ENCODE measurements at places on chromosomes 16 and 17. TPM values are rescaled to one million over a fixed set of nuclear protein-coding genes. Genes with fewer than 3 reads are reported as not detected.
A peak's percentile ranks its signal among the peaks of the same experiment; 100 is the strongest.

OR1E2 gene
- not detected for total RNA-seq

HSD11B2 gene
- 0.23 TPM for total RNA-seq

NXN gene
- total RNA-seq: 123 TPM

AGRP gene
- total RNA-seq: not detected

COX6A2 gene
- not detected for total RNA-seq

TP53TG3F gene
- not detected for total RNA-seq

PRSS22 gene
- total RNA-seq: not detected

DNA sequence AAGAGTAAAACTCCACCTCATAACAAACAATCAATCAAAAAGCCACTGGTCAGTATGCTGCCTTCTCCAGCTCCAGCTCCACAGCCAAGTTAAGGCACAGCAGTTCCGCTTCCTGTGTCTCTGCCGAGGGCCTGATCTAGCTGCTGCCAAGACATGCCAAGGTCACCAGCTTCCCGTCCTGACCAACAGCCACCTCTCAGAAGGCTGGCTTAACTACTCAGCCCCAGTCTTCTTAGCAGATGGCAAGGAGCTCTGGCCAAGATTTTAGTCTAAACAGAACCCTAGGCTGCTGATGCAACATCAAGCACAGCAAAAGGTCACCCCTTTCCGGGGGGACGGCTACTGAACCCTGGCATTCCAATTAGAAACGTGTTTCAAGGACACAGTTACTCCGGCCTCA is 17.7 kb upstream of the MNT start:
- no peak for DNase-seq

DNA sequence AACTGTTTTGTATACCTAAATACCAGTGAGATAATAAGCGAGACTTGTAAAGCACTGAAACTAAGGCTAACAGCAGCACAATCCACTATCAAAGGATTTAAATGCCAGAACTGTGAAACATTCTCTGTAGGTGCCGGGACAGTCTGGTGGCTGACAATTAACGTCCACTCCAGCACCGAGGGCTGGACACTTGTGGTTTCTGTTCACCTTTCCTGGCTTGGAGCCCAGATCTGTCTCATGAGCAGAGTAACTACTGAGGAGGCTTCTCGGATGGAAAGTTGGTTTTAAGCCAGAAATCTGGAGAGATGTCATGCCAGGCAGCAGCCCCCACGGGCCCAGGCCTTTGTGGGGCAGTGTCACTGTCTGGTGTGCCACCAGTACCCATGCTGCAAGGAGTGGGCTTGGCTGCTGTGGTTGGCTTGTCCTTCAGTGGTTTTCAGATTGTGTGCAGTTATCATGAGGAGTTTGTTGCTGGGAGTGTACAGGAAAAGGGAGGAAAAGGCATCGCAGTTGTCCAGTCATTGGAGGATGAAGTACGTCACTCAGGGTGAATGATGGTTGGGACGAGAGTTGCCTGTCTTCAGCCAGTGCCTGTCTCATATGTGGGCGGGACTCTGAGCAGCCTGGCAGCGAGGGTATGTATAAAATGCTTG is 35.5 kb downstream of the UBN1 start:
- peak; percentile 63 for DNase-seq

DNA sequence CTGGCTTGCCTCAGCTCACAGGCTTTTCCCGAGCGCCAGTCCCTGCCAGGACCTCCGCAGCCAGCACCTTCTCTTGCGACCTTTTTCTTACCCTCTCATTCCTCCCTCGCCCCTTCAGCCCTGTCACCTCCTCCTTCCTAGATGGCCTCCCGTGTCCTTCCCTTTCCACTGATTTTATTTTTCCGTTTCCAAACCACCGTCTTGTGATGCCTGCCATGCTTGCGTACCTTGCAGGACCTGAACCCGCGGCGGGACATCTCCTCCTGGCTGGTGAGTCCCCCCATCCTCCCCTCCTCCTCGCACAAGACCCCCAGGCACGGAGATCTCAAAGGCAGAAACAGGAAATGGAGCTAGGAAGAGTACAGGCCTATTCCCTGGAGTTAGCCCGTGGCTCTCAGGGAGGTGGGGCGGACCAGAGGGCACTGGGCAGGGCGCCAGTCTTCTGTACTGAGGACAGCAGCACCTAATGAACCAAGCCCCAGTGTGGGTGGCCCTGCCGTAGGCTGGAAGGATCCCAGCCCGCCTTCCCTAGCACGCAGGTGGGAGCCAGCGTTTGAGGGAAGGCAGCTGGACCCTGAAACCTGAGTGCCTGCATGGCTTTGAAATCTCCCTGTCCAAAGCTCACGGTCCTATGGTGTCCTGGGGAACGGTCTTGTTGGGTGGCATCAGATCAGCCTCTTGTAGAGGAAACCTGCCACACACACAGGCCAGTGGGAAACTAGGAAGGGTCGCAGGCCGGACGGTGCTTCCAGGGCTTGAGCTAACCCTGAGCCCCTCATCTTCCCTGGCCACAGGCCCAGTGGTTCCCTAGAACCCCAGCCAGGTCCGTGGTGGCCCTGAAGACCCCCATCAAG is 612 bp downstream of the CISD3 start:
- DNase-seq: peak; percentile 53

DNA sequence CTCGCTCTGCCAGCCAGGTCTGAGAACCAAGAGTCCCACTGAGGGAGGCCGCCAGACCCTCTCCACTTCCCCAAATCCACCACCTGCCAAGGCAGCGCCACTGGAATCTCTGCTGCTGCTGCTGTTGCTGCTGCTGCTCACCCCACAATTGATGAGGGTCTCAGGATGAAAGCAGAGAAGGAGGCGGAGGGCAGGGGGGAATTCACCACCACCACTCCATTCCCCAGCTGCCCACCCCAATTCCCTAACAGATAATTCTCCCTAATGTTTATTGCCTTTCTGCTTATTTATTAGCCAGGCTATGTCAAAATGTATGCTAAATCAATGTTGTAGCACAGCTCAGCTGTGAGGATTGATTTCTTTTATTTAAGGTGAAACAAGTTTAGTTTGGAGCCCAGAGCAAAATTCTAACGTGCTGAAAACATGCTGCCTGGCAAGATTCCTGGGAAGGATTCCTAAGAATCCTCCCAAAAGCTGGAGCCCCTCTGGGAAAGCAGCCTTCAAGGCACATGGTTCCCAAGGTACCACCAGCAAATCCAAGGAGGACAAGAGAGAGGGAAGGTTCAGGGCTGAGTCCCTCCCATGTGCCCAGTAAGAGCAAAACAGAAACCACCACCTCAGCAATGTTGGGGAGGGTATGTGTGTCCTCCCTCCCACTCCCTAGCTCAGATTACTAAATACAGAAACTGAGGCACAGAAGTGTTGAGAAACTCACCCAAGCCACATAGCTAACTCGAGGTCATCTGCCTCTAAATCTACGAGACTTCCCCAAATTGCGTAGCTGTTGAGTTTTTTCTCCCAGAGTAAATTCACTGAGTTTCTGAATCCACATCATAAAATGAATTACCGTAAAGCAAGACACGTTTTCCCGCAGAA is 12.2 kb upstream of the CDH5 start:
- DNase-seq: no peak

- no peak for DNase-seq
Observed at GRCh38 chr16:87138316-87138715, 178.9 kb downstream of the C16orf95 start.

DNA sequence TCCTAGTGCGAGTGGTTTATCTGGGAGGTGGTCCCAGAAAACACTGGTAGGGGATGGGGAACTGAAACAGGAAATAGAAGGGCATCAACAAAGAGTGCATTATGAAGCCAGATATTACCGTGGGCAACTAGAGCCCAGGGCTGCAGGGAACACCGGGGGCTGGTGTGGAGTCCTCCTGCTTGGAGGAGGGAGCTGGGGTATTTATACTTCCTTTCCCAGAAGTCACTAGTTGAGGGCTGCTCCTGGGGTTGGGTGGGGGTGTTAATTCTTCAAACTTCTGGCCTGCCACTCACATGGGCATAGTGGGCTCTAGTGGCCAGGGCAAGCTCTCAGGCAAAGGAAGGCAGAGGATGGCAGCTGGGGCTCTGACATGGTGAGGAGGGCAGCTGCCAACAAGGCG is 14.7 kb downstream of the LAT start:
- DNase-seq: no peak

- peak; percentile 94 for DNase-seq
Observed at GRCh38 chr17:59329176-59330052, 2.0 kb upstream of the YPEL2 start.

- DNase-seq: peak; percentile 95
Observed at GRCh38 chr16:81723098-81723723, 55.9 kb upstream of the PLCG2 start.

- DNase-seq: no peak
Observed at GRCh38 chr16:3961449-3961849, 80.9 kb upstream of the CREBBP start.

DNA sequence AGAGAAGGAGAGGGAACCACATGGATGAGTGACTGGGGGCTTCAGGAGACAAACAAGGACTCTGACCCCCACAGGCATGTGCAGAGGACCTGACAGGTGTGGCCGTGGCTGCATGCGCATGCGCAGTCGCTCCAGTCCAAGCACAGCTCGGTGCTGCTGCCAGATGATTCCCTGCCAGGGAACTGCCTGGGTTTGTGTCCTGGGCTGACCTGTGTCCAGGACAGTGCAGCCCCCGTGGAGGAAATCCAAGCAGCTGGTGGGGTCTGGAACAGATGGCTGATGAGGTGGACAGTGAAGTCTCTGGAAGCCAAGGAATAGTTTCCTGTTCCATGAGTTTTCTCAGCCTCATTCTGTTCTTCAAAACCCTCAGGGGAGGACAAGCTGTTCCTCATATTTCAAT is 27.3 kb downstream of the LASP1 start:
- DNase-seq: peak; percentile 53

DNA sequence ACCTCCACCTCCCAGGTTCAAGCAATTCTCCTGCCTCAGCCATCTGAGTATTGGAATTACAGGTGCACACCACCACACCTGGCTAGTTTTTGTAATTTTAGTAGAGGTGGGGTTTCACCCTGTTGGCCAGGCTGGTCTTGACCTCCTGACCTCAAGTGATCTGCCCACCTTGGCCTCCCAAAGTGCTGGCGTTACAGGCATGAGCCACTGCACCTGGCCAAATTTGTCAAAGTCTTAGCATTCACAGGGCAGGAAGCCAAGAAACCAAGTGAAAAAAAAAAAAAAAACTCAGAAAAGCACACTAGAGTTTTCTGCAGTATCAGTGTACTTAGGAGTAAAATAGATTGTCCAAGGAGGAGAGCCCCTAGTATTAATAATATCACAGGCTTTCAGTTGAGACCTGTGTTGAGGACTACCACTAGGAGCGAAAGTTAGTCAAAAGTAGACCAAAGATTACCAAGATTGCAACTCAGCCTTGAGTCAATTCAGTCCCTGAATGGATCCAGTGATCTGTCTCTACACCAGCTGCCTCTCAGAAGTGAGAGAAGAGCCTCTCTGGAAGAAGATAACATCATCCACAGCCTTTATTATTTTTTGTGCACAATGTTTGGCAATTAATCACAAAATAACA is 159.7 kb downstream of the CEP112 start:
- DNase-seq: no peak

DNA sequence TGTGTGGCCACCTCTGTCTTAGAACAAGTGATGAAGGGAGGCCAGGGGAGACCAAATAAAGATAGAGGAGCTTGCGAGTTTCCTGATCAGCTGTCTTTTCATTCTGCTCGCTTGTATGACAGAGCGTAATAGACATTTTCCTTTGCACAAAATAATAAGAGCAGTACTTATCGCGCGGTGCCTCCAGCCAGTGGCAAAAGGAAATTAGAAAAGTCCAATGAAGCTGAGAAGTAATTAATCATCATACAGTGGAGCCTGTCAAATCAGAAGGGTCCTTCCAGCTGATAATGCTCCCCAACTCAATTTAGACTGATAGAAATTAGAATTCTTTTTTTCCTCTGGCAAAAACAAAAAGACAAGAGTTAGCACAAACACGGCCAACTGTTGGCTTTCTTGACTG is 307.0 kb upstream of the IRX5 start:
- DNase-seq: no peak

- DNase-seq: no peak
Observed at GRCh38 chr16:73485880-73486279, 438.0 kb upstream of the ZFHX3 start.

GRCh38 chr17:16377941-16378341 is 3.0 kb upstream of the UBB start:
- peak; percentile 15 for DNase-seq

DNA sequence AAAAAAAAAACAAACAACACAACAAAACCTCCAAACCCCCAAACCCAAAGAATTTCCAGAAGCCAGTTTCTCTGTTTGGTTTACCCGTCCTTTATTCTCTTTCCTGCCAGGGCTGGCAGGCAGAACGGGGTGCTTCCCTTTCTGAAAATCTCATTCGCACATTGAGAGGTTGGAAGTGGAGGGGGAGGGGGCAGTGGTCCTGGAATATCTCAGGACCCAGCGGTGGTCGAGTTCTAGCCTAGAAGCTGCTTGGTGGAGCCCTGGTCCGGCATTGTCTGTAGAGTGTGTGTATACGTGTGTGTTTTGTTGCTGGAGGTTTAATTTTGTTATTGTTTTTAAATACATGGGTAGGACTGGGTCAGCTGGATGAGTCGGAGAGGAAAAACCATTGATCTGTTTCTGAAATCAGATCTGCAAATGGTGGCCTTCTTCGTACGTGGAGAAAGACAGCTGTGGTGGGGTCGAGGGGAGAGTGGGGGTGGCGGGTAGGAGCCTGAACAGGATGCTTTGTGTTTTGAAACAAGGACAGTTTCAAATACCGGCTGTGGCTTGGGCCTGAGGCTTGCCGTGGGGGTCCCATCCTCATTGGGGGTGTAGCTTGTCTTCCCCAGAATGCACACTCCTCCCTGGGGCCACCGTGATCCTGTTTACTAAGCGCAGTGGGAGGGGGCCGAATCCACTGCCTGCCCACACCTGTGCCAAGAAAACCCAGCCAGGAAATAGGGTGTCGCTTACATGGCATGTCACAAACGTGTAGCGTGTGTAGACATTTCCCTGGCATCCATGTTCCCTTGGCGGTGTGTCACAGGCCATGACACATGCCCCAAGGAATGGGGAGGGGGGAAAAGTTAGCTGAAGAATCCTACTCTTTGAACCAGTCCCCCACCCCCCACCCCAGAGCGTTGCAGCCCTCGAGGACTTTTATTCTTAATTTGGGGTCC is 1.6 kb downstream of the CMIP start:
- peak; percentile 62 for DNase-seq

DNA sequence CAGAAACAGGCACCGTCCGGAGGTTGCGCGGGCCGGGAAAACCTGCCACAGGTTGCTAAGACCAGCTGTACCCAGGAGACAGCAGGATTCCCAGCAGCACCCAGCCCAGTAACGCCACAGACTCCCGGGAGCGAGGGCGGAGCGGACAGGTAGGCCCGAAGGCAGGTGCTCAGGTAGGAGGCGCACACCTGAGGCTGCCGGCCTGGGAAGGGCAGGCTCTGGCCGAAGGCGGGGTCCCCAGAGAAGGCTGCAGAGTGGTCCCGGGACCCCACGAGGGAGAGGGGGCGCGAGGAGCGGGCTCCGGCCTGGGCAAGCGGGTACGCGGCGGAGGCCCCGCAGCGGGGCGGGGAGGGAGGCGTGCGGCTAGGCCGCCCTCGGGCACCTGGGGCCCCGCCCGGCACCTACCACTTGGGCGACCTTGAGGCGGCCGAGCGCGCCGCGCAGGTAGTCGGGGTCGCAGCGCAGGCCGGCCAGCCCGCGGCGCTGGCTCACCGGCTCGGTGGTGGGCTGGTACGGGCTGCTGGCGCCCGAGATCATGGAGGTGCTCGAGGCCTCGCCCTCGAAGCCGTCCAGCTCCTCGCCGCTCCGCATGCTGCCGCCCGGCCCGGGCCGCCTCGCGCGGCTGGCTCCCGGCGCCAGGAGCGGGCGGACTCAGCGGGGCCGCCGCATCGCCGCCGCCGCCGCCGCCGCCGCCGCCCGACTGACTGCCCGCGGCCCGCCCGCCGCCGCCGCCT is 441 bp downstream of the CMTM4 start:
- no peak for DNase-seq

Data from dermis blood vessel endothelial cell (primary cell).